ENCODE measurements at places on chromosomes 3 and 15.

GRCh38 chr3:94927175-94927574, 864.3 kb downstream of the NSUN3 start:
- DNase-seq = no peak

DNA sequence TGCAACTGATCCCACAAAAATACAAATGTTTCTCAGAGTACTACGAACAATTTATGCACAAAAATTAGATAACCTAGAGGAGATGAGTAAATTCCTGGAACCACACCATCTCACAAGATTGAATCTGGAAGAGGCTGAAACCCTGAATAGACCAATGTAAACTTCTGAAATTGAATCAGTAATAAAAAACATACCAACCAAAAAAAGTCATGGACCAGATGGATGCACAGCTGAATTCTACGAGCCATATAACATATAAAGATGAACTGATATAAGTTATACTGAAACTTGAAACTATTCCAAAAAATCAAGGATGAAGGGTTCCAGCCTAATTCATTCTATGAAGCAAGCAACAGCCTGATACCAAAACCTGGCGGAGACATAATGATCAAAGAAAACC, 336.3 kb downstream of the PYDC2 start:
- DNase-seq = no peak

GRCh38 chr3:10160346-10160745, 4.4 kb upstream of the IRAK2 start:
- no peak for DNase-seq

GRCh38 chr15:67548862-67549651, 6.6 kb downstream of the MAP2K5 start:
- no peak for DNase-seq

GRCh38 chr15:101510212-101511197, 21.0 kb upstream of the PCSK6 start:
- DNase-seq = no peak

GRCh38 chr3:119146578-119147375, 812 bp downstream of the TEX55 start:
- DNase-seq = no peak

GRCh38 chr3:40782111-40782721, 257.5 kb downstream of the ZNF621 start:
- no peak for DNase-seq

- DNase-seq = no peak
These were observed 91.7 kb downstream of the MYO5A start for GRCh38 chr15:52436981-52437380.

DNA sequence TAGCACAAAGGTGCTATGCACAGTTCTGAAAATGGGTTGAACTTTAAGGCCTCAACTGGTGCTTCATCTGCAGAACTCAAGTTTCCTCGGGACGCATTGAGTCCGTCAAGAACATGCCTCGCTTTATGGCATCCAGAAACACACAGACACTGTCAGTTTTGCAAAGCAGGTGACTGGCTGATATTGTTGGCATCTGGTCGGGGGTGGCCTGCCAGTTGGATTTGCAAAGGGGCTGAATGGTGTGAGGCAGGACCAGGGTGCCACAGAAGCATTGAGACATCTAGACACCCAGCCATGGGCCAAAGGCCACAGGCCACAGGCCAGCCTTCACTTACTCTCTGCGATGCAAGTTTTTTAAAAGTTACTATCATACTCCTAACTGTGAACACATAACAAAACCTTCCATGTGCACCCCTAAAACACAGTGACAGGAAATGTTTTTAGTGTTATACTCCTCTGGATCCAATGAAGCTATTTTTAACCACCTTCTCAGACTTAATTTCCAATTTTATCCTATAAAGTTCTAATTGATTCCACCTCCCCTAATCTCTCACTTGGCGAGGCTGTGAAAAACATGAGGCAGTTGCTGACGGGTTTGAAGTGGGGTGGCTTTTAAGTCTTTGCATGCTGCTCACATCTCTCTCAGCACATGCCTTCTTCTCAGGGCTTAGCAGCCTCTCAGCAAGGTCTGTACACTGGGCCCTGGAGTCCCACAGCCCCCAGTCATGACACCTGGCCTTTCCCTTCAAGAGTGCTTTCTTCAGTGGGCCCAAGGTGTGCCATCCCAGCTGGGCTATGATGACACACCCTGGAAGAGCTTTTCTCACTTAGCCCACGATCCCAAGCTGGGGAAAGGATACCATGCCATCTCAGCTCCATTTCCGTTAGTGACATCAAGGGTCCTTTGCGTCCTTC, 38.5 kb upstream of the DUSP7 start:
- no peak for DNase-seq

- DNase-seq = no peak
These were observed 27.2 kb downstream of the IQSEC1 start for GRCh38 chr3:13045904-13046568.

- DNase-seq = no peak
These were observed 11.2 kb upstream of the ATP11B start for GRCh38 chr3:182782149-182782548.

- no peak for DNase-seq
These were observed 6.7 kb upstream of the ZFAND6 start for GRCh38 chr15:80052597-80053304.

DNA sequence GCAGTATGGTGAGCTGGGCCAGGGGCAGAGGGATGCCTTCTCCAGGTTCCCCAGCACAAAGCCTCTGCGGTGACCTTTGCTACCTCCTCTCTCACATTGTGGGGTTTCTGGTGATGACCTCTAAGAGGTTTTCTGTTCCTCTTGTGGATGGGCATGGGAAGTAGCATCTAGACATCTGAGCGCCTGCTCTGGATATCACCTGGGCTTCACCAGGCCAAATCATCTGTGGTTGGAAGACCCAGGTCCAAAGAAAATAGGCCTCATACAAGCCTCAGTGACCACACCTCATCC, 7.0 kb downstream of the APEH start:
- DNase-seq = no peak

GRCh38 chr15:85097250-85097649, 115.6 kb downstream of the PDE8A start:
- no peak for DNase-seq

- no peak for DNase-seq
These were observed 21.2 kb upstream of the SUCNR1 start for GRCh38 chr3:151852074-151852811.

DNA sequence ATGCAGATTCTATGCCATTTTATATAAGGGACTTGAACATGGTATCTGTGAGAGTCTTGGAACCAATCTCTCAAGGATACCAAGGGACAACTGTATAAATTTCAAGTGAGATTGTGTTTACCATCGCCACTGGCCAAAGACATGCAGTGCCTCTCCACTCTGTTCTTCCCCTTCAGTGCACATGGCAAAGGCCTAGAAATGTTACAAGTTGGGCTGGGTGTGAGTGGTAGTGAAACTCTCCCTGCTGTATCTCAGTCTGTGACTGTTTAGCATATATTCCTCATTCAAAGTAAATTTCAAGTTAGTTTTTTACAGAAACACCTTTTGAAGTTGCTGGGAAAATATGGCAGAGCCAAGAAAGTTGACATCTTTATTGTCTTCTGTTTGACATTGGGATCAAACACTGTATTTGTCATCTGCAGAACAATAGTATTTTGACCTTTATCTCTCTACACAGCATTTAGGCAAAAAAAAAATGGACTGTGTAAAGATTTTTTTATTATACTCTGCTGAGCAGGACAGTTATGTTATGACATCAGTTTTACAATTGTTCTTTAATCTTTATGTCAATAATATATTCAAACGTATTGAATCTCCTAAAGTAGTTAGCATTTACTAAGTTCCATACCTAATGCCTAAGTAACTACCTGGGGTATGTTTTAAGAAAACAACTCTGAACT, 101.4 kb downstream of the CCNL1 start:
- DNase-seq = no peak

- no peak for DNase-seq
These were observed 13.4 kb downstream of the RTP1 start for GRCh38 chr3:187210545-187211327.

DNA sequence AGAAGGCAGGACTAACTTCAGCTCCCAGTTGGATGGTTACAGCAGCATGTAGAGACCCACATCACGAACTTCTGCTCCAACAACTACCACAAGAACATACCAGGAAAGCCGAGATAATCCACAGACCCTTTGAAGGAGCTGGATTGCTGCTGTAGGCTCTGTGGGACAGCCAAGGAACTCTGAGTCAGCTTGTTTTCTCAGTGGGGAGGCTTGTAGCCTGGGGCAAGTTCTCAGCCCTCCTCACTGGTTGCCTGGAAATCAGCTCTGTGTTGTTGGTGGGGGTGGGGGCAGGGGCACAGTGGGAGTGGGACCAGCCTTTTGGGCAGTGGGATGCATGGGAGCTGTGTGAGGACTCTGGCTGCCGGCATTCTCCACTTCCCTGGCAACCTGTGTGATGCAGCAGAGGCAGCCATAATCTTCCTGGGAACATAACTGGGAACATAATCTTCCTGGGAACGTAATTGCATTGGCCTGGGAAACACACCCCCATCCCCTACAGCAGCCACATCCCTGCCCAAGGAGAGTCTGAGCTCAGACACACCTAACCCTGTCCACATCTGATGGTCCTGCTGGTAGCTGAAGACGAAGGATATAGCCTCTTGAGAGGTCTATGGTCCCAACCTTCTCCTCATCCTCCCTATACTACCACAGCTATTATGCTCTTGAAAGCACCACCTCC, 153.1 kb downstream of the PEAK1 start:
- no peak for DNase-seq

DNA sequence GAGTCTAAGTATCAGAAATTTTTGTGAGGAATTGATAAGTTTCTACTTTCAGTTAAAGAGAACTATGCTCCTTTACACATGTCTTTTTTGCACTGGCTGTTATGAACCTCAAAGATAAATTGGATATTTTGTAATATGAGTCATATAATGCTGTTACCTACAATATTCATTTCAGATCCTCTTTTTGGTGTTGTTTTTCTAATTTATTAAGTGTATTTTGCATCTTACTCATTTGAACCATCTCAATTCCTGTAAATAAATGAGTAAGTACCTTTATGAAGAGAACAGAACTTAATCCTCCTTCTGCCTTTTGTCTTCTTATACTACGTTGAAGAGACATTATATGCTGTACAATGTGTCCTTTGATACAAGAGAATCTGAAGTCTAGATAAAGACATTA, 74.4 kb downstream of the ZIC1 start:
- no peak for DNase-seq

GRCh38 chr3:101077361-101078011, 84.3 kb upstream of the ABI3BP start:
- DNase-seq = no peak

- DNase-seq = peak; percentile 8
These were observed 156.2 kb downstream of the NLGN1 start for GRCh38 chr3:173553635-173554280.

GRCh38 chr3:33139996-33140395, 26.2 kb downstream of the CRTAP start:
- no peak for DNase-seq

DNA sequence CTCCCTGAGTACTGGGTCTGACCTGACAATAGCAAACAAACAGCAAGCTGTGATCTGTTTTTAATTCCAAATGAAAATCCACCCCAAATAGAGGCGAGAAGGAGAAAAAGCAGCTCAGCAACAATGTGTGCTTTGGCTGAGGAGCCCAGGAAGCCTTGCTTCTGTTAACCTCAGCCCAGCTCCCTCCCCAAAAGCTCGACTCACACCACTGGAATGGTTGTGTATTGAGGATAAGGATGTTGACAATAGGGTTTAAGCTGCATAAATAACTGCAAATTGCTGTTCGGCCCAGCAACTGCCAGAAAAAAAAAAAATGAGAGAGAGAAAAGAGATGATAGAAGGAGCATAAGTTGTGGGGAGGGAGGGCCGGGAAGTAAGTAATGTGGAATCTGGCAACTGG, 104.0 kb upstream of the TBC1D5 start:
- DNase-seq = no peak

DNA sequence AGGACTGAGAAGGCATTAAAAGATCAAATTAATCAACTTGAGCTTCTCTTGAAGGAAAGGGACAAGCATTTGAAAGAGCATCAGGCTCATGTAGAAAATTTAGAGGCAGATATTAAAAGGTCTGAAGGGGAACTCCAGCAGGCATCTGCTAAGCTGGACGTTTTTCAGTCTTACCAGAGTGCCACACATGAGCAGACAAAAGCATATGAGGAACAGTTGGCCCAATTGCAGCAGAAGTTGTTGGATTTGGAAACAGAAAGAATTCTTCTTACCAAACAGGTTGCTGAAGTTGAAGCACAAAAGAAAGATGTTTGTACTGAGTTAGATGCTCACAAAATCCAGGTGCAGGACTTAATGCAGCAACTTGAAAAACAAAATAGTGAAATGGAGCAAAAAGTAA, 149.7 kb upstream of the LRRFIP2 start:
- DNase-seq = no peak

GRCh38 chr3:116512281-116512680, 67.0 kb upstream of the LSAMP start:
- DNase-seq = no peak

Data from RWPE1 (cell line).